ENCODE measurements at places on chromosomes 7 and 10.
A peak's percentile ranks its signal among the peaks of the same experiment; 100 is the strongest.

- DNase-seq: no peak
Observed at GRCh38 chr7:42924223-42924838, 7.6 kb downstream of the PSMA2 start.

DNA sequence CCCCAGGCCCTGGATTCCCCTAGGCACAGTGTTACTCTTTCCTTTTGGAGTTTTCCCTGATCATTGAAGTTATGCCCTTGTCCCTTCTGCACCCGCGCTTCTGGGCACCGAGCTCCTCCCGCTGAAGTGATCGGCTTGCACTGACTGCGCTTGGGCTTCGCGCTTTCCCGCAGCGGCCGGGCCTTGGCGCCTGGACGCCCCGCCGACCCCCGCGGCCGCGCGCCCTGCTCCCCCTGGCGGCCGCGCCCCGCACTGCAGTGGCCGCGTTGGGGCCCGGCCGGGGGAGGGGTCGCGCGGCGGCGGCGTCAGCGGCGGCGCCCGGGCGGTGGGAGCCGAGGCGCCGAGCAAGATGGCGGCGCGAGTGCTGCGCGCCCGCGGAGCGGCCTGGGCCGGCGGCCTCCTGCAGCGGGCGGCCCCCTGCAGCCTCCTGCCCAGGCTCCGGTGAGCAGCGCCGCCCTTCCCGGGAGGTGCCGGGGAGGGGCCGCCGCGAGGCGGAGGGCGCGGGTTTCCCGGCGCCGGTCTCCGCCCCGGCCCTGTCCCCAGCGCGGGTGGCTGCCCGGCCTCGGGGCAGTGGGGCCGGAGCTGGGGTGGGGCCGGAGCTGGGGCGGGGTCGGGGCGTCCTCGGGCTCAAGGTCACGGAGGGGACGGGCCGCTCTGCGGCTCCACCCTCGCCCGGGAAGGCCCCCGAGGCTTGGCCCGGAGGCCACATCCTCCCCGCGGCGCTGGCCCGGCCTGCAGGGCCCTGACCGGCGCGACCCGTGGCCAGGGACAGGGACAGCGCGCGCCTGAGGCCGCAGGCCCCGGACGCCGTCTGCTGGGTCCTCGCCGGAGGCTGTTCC lies at the start of gene NIPSNAP2:
Gene NIPSNAP2, plus strand, starts transcription at position 325 of the 839 bp plus-strand sequence. Its CDS starts 25 bp downstream, at position 350.
- DNase-seq: peak; percentile 96

DNA sequence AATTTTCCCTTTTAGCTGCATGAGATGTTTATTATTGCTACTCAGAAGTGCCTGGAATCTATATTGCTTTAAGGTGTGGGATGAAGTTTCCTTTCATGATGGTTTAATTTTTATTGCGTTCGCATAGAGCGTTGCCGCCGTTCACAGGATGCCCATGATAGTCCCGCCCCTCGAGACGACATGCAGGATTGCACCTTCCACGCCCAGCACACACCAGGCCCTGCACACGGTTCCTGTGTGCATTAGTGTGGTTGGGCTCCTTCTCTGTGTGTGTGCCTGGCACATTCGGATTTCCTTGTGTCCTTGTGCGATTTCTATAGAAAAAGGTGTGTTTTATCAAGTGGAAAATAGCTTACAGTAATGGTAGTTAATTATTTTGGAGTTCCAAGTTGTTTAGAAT lies 42.1 kb downstream of the MGMT start:
- DNase-seq: no peak

- DNase-seq: no peak
Observed at GRCh38 chr7:42456756-42457276, 219.8 kb upstream of the GLI3 start.

DNA sequence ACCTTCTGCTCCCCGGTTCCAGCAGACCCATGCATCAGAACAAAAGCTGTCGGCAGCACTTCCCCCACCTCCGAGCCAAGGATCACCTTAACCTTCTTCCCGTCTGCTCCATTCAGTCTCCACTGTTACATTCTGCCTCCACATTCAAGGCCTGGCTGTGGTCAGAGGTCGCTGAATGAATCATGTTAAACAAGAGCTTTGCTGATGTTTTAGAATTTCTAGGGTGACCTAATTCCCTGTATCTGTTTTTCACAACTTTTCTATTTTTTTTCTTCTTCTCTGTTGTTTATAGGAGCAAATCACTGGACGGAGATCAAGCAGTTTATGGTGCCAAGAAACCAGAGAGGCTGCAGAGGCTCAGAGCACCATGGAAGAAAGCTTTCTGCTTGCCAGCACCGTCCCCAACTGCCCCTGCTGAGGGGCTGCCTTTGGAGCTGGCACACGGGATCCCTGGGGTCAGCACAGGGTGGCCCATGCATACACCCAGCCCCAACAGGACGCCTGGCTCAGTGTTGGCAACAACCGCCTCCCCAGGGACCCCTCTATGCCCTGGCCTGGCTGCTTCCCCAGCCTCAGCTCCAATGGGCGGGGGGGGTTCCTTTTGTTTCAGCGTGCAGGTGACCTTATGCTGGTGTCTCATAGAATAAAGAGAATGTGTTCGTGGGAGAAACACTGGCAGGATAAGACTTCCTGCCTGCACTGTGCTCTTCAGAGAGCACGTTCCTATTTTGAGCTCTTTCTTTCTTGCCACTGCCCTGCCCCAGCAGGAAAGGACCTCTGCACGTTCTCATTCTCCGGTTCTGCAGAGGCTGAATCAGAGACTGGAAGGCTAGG lies 182.7 kb upstream of the LYZL2 start:
- peak; percentile 76 for DNase-seq

DNA sequence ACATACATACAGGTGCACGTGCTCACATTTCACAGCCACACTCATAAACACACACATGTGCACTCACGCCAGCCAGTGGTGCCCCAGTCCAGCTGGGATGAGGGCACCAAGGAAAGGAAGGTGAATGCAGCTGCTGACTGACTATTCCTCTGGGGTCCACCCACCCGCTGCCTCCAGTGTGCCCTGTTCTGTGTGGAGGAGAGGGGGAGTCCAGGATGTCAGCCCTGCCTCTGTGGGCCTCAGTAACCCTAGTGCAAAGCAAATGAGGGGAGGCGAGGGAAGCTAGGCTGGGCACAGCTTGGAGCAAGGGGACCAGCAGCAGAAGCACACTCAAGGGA lies 57.6 kb downstream of the YKT6 start:
- DNase-seq: no peak

- DNase-seq: no peak
Observed at GRCh38 chr10:86824151-86824550, 67.7 kb downstream of the BMPR1A start.

GRCh38 chr7:158407581-158408317 lies 179.9 kb downstream of the PTPRN2 start:
- DNase-seq: peak; percentile 25

DNA sequence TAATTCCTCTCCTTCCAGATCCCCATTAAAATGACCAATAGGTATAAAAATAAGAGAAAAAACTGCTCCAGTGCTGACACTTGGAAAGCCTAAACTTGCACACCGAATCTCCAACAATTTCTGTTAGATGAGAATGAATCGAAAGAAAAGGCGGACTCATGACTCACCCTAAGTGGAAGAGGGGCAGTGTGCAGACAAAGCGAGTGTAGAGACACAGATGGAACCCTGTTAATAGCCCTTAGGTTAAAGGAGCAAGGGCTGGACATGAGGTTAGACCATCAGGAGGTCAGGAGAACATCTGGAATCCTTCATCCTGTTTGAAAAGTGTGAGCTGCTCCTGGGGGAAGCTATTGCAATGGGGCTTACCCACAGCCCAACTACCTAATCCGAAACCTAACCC lies 103.4 kb upstream of the GLI3 start:
- DNase-seq: no peak

- DNase-seq: peak; percentile 59
Observed at GRCh38 chr7:143384148-143384547, 3.0 kb downstream of the ZYX start.

- peak; percentile 88 for DNase-seq
Observed at GRCh38 chr10:43218206-43218950, 48.5 kb downstream of the RASGEF1A start.

GRCh38 chr10:10976652-10977051 lies 41.0 kb upstream of the CELF2 start:
- no peak for DNase-seq

DNA sequence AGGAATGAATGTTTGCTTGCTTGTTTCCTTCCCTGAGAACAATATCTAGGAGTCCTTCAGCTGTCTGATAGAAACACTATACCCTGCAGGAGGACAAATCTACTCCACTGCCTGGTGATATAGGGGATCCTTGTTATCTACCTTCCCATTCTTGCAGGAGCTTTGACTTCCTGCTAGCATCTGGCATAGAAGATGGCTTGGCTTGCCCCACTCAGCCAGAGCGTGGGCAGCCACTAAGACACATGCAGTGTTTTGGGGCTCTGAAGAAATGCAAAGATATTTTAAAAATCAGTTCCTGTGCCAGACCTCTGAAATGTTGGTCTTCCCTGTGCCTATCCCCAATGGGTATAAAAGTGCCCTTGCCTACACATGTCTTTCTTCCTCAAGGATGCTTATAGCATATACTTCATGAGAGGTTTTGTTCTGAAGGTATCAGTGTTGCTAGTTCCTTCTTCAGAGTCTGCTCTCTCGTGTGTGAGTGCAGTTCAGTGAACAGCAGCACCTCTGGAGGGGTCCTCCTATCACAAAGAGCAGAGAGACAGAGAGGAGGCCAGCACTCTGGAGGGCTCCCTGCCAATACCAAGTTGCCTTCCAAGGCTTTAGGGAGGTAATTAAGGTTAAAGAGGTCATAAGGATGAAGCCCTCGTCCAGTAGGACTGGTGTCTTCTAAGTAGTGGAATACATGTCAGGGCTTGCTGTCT lies 149.1 kb upstream of the CALCR start:
- no peak for DNase-seq

DNA sequence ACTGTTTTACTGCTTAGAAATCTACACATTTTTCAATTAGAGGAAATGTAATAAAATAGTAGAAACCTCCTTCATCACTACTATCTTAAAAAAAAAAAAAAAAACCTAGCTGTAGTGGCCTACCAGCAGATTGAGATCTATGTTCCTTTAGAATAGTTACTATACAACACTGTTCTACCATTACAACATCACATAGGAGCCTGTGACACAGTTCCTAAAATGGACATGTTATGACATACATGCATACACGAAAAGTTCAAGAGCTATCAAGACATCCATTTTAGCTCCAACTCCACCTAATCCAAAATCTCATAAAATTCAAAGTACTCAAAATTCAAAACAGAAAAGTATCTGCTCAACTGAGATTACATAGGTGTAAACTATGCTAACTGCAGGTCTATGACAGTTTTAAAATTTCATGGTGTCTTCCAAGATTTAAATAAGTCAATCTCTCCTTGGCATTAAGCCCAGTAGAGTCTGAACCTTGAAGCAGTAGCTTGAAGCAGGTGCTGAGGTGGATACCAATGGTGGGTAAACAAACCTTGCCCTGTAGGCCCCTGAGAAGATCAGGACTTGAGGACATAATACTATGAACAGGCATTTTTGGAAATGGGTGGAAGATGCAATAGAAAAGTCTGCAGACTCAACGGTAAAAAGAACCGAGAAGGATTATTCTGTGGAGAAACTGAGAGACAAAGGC lies 17.0 kb downstream of the CACUL1 start:
- no peak for DNase-seq

GRCh38 chr7:26409661-26410547 lies 118.2 kb downstream of the SNX10 start:
- DNase-seq: no peak

DNA sequence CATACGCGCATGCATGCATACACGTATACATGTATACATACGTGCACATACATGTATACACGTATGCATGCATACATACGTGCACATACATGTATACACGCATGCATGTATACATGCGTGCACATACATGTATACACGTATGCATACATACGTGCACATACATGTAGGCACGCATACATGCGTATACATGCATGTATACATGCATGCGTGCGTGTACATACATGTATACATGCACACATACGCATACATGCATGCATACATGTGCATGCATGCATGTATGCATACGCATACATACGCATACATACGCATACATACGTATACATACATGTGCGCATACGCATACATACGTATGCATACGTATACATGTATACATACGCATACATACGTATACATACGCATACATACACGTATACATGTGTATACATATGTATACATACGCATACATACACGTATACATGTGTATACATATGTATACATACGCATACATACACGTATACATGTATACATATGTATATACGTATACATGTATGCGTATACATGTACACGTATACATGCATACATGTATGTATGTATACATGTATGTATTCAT lies 19.0 kb upstream of the MTURN start:
- no peak for DNase-seq
